ENCODE measurements at places on chromosomes 12 and 14. TPM values are rescaled to one million over a fixed set of nuclear protein-coding genes. Genes with fewer than 3 reads are reported as not detected.

Gene NAA30
- 19.1 TPM for total RNA-seq

Gene SLC6A13
- 24.9 TPM for total RNA-seq

Gene CD4
- total RNA-seq = 3.5 TPM

DNA sequence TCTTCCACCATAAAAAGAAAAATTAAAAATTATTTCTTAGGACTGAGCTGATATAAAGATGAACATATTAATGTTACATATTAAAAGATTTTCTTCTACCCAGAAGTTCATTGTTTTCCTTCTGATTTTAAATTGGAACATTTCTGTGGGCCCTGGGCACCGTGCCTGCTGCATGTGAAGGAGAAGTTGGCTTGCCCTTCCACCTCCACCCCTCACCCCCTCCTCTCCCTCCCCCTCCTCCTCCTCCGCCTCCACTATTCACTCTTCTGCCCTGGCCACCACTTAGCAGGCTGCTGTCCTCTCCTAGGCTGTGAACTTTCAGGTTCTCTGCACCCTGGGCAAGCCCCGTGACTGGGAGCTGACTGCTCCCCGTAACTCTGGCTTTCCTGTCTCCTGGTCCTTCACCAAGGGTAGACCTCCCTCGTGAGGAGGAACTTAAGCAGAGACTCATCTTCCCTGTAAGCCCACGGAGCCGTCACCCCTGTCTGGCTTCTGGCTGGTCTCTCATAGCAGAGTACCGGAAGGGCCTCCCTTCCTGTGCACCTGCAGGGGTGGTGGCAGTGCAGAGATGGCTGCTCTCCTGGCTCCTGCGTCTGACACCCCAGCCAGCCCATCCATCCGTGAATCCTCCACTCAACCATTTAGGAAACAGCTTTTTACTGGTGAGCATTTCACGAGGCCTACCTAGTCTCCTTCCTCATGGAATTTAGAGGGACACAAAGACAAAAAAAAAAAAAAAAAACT, 12.8 kb downstream of the TUNAR start:
- peaks cover 15% of the 10 kb centered on the region for H3K4me1 ChIP-seq
- no peaks in the 10 kb centered on the region for H3K36me3 ChIP-seq
- no peak overlapping the region for H3K4me3 ChIP-seq
- peak overlapping the region; percentile 74 for H3K27ac ChIP-seq
- DNase-seq = peak; percentile 84

DNA sequence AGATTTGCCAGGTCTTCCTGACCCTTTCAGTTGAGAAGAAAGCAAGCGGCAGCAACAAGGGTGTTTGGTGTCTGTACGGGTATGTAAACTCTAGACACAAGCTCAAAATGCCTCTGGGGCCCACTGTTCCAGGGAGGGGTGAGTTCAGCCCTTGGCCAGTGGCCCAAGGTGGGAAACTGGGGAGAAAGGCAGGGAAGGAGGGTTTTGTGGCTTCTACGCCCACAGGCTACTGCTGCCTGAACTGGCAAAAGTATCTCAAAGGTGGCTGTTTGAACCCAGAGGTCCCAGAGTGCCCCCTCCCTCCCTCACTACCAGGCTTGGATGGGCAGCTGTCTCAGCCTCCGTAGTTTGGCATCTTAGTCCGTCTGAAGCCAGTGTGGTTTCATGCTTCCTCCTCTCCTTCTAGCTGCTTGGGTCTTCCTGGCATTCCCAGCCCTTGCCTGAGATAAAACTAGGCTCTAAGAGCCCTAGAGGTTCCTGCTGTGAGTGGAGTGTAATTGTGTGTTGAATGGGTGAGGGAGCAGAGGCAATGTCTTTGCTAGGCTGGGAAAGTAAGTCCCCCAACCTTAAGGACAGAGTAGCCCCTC, 5.5 kb downstream of the HOXC5 start:
- H3K27me3 ChIP-seq = peaks cover 21% of the 10 kb centered on the region
- H3K36me3 ChIP-seq = no peaks in the 10 kb centered on the region
- no peak overlapping the region for H3K4me3 ChIP-seq
- no peak overlapping the region for H3K27ac ChIP-seq

DNA sequence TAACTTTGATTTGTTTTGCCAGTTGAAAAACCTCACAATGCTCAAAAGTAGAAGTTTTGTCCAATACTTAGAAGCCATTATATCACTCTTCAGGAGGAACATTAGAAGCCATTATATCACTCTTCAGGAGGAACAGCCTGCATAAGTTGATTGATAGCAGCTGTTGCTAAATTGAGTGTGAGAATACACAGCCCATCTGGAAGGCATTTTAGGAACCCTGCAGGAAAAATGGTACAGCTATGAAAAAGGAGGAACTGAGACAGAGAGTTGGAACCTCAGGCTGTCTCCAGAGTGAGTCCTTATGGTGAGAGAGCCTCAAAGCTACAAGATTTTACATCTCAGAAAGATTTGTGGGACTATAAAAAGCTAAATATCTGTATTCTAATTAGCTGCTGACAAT, 207.0 kb downstream of the MYRFL start:
- no peak overlapping the region for H3K27ac ChIP-seq
- H3K4me1 ChIP-seq = no peaks in the 10 kb centered on the region
- H3K4me3 ChIP-seq = no peak overlapping the region

DNA sequence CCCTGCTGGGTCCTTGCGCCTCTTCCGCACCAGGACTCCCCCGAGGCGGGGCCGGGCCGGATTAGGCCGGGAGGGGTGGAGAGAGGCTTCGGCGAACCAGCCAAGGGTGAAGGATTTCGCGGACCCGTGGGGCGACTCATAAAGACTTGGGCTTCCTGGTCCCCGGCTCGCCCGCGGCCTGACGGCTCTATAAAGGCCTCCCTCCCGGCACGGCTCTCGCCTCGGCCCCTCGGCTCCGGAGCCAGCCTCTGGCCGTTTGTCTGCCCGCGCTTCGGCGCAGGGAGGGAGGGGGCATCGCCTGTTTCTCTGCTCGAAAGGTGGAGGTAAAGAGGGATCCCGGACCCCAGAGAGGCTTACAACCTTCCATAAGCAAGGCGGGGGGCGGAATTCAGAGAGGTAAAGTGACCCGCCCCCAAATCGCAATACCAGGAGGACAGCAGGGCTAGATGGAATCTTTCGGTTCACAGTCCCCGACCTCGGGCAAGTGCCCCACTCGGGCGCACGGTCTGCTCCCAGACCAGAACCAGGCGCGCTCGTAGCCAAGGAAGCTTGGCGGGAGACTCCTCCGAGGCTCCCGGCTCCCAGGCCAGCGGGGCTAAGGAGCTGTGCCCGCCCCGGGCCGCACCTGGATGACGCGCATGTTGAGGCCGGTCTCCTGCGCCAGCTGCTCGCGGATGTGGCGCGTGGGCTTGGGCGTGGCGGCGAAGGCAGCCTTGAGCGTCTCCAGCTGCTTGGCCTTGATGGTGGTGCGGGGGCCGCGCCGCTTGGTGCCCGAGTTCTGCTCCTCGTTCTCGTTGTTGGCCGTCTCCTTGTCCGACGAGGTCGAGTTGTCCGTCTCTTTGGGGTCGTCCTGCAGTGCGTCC, 3.9 kb downstream of the LHX5 start:
- no peaks in the 10 kb centered on the region for H3K36me3 ChIP-seq
- no peak overlapping the region for H3K27ac ChIP-seq
- DNase-seq = no peak

- H3K4me3 ChIP-seq = no peak overlapping the region
- H3K27ac ChIP-seq = no peak overlapping the region
- no peak for DNase-seq
- H3K36me3 ChIP-seq = no peaks in the 10 kb centered on the region
These were observed 1.2 kb downstream of the ACTR6 start for GRCh38 chr12:100201604-100202423.

- H3K4me1 ChIP-seq = no peaks in the 10 kb centered on the region
- no peaks in the 10 kb centered on the region for H3K36me3 ChIP-seq
- no peaks in the 10 kb centered on the region for H3K27me3 ChIP-seq
- no peak overlapping the region for H3K4me3 ChIP-seq
These were observed 9.2 kb upstream of the APOLD1 start for GRCh38 chr12:12776261-12776660.

DNA sequence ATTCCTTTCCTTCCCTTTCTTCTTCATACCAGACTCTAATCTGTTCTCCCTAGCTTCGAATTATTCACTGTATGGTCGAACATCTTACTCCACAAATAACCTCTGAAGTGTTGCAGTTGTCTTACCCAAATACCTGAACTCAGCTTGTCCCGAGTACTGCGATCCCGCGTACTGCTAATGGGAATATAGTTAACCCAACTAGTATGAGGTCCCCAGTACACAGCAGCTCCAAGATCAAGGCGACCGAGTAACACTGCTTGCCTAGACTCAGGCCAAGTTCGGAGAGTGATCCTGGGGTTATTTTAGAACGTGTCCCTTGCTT, 462 bp upstream of the ETNK1 start:
- H3K27ac ChIP-seq = peak overlapping the region; percentile 93
- H3K36me3 ChIP-seq = no peaks in the 10 kb centered on the region
- peaks cover 16% of the 10 kb centered on the region for H3K4me1 ChIP-seq
- H3K4me3 ChIP-seq = peak overlapping the region; percentile 98
- no peak for DNase-seq
- no peaks in the 10 kb centered on the region for H3K27me3 ChIP-seq

DNA sequence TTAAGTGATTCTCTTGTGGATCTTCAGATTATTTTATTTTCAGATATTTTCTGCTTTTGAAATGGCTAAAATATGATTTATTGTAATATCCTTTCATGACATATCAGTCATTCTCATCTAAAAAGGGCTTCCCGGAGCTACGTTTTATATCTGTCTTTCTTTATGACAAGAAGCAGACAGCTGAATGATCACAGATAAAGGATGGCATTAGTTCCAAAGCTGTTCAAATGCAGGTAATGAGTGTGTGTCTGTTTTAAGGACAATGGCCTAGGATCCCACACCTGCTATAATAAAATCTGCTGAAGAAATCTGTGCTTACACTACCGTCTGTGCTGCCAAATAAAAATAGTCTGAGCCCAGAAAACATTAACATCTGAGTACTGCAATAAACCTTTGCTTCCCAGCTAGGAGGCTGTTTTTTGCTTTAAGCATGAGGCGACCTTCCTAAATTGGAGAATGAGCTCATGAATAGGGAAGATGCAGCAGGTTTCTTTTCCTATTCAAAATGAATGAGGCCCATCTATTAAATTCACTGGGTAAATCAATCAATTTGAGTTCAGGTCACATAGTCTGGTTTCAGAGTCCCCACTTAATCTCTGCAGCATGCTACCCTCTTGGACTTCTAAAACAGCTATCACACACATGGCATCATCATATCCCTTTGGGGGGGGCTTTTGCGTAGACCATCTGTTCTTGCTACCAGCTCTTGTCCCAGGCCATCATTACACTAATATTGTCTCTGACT, 498.5 kb downstream of the NELL2 start:
- H3K4me1 ChIP-seq = no peaks in the 10 kb centered on the region
- H3K4me3 ChIP-seq = no peak overlapping the region
- H3K27me3 ChIP-seq = no peaks in the 10 kb centered on the region
- no peaks in the 10 kb centered on the region for H3K36me3 ChIP-seq

- H3K27me3 ChIP-seq = no peaks in the 10 kb centered on the region
- peak; percentile 83 for DNase-seq
- H3K36me3 ChIP-seq = no peaks in the 10 kb centered on the region
- peak within 1 kb of the TSS; percentile 93 for H3K4me3 ChIP-seq
These were observed at the start of gene ADCY6 for GRCh38 chr12:48788854-48789775. TSS of gene ADCY6 (minus strand) at chr12:48789089. CDS start at chr12:48783434, 5,655 bp downstream.

GRCh38 chr14:100857233-100857922, 31.5 kb downstream of the MEG3 start:
- DNase-seq = no peak
- no peaks in the 10 kb centered on the region for H3K27me3 ChIP-seq
- H3K4me1 ChIP-seq = no peaks in the 10 kb centered on the region
- H3K4me3 ChIP-seq = no peak overlapping the region
- H3K27ac ChIP-seq = no peak overlapping the region
